ENCODE measurements at places on chromosomes 11 and 22.

DNA sequence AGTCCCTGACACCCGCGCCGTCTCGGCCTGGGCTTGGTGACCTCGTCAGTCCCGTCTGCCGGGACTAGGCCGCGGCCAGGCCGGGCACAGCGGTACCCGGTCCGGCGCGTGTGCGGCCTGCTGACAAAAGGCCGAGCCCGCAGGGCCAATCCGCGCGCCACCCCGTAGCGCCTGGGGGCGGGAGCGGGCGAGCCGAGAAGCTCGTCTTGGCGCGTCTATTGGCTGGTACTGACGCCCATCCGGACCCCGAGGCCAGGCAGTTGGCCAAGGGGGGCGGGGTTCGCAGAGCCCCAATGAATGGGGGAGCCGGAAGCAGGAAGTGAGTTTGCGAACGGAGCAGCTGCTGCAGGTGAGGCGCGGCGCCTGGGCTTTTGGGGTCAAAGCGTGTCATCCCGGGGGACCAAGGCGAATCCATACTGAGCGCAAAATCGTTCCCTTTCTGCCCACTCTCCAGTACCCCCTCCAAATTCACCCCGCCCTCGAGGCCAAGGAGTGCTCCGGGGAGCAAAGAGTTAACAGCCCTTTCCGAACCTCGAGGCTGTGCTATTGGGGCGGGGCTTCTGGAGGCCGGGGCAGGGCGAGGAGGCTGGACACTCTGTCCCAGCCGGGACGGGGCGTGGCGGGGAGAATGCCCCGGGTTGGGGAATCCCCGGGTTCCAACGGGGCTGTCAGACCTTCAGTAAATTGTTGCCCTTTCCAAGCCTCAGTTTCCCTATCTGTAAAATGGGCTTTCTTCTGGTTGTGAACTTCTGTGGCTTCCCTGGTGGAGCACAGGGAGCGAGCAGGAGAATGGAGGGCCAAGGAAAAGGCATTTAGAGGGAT lies at the start of gene DPP3:
Gene DPP3 (plus strand): TSS at position 318 of the 822 bp plus-strand sequence. CDS start 1,767 bp downstream, outside the sequence.
- DNase-seq: peak; percentile 96

- peak; percentile 50 for DNase-seq
Measured at GRCh38 chr11:117143390-117143789, 697 bp upstream of the PAFAH1B2 start.

GRCh38 chr11:110311783-110312579 lies 15.6 kb upstream of the RDX start:
- peak; percentile 54 for DNase-seq

- DNase-seq: no peak
Measured at GRCh38 chr11:100013011-100013410, 674.1 kb upstream of the ARHGAP42 start.

- DNase-seq: no peak
Measured at GRCh38 chr22:37961062-37961461, 7.6 kb downstream of the POLR2F start.

DNA sequence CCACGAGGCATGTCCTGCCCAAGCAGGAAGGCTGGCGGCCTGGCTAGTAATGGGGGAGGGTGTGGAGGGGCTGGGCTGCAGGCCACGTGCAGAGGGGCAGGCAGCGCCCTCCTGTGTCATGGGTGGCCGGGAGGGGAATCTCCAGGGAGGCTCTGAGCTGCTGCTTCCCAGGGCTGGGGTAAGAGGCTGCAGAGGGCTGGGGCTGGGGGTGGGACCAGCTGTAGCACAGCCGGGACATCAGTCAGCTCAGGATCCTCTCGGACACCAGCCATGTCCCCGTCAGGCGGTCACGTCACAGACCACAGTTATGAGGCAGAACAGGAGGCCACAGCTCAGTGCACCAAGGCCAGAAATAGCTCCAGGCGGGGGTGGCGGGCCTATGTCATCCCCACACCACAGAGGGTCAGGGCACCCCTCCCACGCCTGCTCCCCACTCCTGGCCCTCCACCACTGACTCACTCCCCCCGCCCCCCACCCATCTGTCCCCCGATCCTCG lies 21.1 kb downstream of the RTN4R start:
- DNase-seq: no peak

GRCh38 chr11:39817241-39817640 lies 1642.2 kb downstream of the LRRC4C start:
- no peak for DNase-seq

GRCh38 chr11:128520206-128520887 lies 67.0 kb downstream of the ETS1 start:
- DNase-seq: no peak

DNA sequence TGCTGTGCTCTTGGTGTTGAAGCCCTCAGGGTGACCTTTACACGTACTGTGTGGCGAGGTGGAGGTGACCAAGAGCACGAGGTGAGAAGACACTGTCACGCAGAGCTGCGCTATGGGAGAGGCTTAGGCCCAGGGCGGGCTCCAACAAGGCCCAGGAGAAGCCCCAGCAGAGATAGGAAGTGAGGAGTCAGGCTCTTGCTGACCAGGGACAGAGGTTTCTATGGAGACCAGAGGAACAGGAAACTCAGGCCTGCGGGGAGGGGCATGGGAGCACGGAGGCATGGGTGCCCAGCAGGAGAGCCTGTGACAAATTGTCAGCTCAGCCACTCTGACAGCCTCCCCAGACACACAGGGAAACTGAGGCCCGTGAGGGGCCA lies 15.8 kb downstream of the DGKZ start:
- DNase-seq: no peak

- DNase-seq: no peak
Measured at GRCh38 chr11:108805030-108805429, 140.2 kb downstream of the DDX10 start.

DNA sequence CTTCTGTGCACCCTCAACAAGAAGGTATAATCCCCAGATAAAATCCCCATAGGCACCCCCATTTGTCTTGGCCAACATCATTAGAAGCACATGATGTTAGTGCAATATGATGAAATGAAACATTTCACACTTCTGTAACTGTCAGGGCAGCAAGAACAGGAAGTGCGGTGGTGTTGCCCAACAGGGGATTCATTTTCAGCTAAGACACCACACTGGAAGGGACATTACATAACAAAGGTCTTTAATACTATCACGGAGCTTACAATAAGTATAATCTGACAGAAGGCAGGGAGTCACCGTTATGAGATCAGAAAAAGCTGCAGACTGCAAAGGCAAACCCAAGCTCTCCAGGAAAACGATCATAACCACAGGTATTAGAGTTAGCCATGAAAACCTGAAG lies 2.0 kb downstream of the OR52W1 start:
- DNase-seq: peak; percentile 5

DNA sequence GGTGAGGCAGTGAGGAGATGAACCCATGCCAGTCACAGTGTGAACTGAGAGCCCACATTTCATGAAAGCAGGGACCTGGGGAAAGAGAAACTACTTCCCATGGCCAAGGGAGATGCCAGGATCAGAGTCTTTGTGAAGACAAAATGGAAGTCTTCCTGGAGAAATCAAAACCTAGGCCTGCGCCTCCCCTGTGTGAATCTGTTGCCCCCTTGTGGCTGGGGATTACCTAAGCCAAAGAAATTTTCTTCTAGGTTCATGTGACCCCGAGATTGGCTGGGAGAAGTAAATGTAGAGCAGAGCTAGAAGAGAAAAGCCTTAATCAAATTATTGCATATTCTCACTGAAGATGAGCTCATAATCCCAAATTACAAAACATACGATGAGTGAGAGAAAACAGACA lies 1075.3 kb downstream of the TBC1D22A start:
- peak; percentile 21 for DNase-seq

GRCh38 chr11:71197096-71197495 lies 55.3 kb downstream of the SHANK2 start:
- no peak for DNase-seq

DNA sequence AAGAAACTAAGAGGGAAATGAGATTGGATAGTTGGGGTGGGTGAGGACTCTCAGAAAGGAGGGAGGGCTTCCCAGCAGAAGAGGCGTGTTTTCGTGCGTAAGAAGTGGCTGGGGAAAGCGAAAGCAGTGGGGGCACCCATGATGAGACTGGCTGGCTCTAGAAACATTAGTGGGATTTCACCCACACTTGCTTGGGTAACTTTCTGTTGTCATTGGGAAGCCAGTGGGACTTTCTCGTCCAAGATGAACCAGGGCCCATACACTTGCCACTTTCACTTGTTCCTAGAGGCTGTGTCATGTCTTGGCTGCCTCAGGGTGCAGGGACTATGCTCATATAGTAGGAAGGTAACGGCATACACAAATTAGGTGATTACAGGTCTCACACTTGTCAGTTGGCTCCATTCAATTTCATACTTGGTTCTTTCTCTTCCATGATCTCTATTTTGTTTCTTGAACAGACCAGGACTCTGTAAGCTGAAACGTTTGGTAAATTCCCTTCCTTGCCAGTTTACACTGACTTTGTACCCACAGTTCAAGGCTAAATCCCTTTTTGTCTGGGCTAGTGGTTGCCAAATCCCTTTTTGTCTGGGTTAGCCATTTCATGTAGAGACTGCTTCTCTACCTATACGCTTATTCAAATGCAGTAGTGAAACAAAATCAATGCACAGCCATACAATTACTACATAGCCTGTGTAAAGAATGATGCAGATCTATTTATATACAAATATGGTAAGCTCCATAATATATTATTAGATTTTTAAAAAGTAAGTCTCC lies 42.0 kb upstream of the CXCR5 start:
- DNase-seq: no peak

DNA sequence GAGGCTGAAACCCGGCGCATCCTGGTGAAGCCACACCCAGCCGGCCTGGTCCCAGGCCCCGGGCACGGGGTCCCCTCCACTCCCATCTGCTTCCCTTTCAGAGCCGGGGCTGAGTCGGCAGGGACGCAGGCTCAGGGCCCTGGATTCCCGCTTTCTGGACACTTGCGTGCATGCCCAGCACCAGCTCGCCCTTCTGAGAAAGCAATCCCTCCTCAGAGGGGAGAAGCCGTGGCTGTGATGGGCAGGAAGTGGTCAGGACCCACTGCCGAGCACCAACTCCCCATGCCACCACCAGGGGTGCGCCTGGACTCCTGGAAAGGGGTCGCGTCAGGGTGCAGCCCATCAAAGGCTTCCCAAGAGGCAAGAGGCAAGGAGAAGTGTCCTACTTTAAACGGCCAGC lies 15.1 kb downstream of the CDKN1C start:
- no peak for DNase-seq

GRCh38 chr11:97557399-97557798 lies 1167.6 kb downstream of the JRKL start:
- DNase-seq: no peak

- no peak for DNase-seq
Measured at GRCh38 chr11:125256541-125257189, 92.1 kb downstream of the PKNOX2 start.

DNA sequence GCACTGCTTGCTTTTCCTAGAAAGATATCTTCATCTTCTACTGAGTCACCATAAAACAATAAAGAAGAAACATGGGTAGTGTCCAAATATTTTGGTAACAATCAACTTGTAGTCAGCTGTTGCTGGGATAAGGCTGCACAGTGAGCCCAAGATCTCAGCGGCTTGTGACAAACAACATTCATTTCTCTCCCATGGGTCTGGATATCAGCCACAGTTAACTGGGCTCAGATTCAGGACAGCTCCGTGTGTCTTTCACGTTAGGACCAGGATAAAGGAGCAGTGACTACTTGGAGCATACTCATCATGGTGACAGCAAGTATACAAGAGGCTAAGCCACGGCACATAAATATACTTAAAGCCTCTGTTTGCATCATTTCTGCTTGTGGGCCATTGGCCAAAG lies 27.9 kb upstream of the GRK3 start:
- DNase-seq: no peak

DNA sequence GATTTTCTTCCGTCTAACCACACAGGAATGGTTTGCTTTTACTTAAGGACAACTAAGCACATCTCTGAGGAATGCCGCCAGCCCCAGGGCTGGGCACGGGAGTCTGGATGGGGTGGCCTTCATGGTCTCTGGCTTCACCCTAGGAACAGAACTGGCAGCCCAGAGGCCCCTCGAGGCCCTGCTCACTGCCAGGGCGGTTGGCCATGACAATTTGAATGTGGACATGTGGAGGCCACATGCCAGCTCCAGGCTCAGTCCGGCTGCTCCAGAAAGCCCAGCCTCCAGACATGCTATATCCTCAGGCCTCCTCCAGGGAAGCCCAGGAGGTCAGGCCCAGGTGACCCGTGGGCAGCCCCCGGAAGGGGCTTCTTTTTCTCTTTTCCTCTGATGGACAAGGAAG lies 84.0 kb upstream of the FGF3 start:
- DNase-seq: no peak

GRCh38 chr11:6629892-6630631 lies 10.8 kb upstream of the TPP1 start:
- DNase-seq: no peak

DNA sequence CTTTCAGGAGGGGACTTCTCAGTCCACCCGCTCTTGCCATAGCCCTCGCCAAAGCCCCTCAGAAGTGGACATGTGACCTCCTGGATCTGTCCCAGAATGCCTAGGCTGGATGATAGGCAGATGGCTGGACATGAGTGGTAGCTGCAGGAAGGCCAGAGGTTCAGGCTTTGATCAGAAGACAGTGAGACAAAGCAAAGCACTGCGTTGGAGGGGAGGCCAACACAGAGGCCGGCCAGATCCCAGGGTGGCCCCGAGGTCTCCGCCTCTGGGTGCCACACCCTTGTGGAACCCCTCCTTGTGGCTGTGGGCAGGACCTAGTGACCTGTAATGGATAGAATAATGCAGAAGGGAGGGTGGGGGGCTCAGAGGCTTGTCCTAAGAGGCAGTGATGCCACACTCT lies 147.6 kb downstream of the OPCML start:
- DNase-seq: no peak

DNA sequence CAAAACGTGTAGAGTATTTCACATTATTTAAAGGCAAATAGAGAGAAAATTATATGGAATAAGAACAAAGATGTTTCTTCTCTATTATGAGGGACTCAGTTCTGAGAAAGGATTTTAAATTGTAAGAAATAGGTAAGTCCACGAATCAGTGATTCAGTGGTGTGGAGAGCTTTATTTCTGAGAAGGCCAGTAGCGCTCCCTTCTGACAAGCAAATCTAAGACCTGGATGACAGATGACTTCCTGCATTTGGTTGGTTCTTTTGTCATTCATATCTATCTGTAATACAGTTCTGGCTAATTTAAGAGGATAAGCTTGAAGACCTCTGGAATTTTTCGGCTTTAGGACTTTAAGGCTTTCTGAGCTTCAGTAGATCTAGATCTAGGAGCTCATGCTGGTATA lies 7.0 kb downstream of the CD3E start:
- DNase-seq: no peak

DNA sequence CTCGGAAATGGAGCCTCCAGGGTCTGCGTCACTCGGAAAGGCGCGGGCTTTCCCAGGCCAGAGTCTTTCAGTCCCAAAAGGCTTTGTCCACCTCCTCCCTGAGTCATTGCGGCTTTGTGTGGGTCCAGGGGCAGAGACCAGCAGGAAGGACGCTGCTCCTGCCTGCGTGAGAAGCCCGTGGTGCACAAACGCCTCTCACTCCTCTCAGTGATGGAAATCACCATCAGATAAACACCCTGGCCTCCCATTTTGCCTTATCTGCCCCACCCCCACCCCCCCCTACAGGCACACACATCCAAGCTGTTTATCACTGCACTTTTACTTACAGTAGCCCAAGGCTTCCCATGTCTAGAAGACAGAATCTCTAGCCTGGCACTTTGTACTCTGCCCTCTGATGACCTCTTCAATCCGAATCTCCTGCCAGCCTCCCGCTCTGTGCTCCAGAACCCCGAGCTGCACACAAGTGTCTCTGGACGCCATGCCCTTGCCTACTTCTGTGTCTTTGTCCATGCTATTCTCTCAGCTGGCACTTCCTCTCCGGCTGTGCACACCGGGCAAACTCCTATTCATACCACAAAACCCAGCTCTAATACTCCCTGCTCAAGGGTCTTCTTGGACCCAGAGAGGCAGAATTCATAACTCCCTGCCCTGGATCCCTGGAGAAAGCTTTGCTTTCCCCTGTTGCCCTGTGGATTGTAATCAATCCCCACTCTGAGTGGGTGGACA lies 954.6 kb downstream of the TBC1D22A start:
- no peak for DNase-seq

Data from fibroblast of skin of right quadriceps (primary cell).